ENCODE measurements at places on chromosomes 3 and 15. TPM values are rescaled to one million over a fixed set of nuclear protein-coding genes. Genes with fewer than 3 reads are reported as not detected.

DNA sequence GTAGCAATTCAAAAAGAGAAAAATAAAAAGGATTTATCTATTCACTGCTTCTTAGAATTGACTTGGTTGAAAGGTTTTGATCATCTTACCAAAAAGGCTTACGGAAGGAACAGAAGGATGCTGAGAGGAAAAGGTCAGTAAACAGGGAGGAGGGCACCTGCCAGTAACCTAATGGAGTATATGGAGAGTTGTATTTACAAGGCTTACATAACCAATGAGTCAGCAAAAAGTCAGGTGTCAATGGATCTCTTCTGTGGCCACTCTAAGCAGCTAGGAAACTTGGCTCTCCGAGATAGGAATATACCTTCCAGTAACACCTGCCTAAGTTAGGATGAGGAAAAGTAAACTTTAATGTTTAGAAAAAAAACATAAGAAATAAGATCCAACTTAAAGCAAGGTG is 80.5 kb upstream of the PLXND1 start:
- no peaks in the 10 kb centered on the region for H3K36me3 ChIP-seq
- no peaks in the 10 kb centered on the region for H3K27me3 ChIP-seq
- no peak overlapping the region for H3K27ac ChIP-seq
- no peak overlapping the region for H3K4me3 ChIP-seq
- DNase-seq, result no peak

- no peaks in the 10 kb centered on the region for H3K4me1 ChIP-seq
- no peak overlapping the region for H3K4me3 ChIP-seq
- no peaks in the 10 kb centered on the region for H3K36me3 ChIP-seq
- H3K27ac ChIP-seq, result no peak overlapping the region
- peaks cover 5% of the 10 kb centered on the region for H3K27me3 ChIP-seq
Observed at GRCh38 chr15:88440021-88440420, 27.2 kb downstream of the MRPL46 start.

DNA sequence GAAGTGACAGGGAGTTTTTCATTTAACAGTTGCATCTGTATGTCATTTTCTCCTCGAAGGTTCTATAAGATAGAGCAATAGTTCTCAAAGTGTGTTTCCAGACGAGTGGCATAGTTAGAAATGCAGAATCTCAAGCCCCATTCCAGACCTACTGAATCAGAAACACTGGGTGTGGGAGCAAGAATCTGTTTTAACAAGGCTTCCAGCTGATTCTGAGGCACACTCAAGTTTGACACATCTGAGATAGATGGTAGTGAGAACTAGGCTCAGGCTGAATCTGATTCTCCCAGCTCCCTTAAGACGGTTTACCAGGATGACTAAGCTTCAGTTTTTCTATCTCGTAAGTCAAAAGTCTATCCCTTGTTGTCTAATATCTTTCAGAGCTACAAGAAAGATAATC is 159.8 kb upstream of the NUDT16 start:
- no peak for DNase-seq
- H3K27ac ChIP-seq, result no peak overlapping the region
- no peak overlapping the region for H3K4me3 ChIP-seq
- no peaks in the 10 kb centered on the region for H3K27me3 ChIP-seq
- no peaks in the 10 kb centered on the region for H3K36me3 ChIP-seq
- H3K4me1 ChIP-seq, result no peaks in the 10 kb centered on the region

Gene TBC1D23
- 26.0 TPM for total RNA-seq

Gene BLOC1S6
- total RNA-seq, result 36.8 TPM

Gene ITGA11
- 0.47 TPM for total RNA-seq
